ENCODE measurements at places on chromosomes 5 and 9. TPM values are rescaled to one million over a fixed set of nuclear protein-coding genes. Genes with fewer than 3 reads are reported as not detected.

The KLF4 gene
- total RNA-seq, result 38.0 TPM

The ADRB2 gene
- 0.72 TPM for total RNA-seq

DNA sequence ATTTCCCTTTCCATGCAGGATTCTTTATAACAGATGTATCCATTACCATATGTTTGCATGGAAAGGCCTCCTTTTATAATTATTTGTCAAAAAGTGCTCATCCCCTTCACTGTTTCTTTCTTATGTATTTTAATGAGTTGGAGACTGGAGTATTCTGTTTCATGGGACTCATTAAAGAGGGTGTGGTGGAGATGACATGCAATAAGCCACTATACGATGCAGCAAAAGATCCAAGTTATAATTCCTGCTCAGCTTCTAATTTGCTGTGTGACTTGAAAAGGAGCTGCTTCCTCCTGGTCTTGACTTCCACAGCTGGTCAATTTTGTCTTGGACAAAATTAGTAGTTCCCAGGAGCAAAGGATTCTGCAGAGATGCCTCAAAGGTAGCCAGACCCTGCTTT is 13.9 kb downstream of the SGCD start:
- H3K4me3 ChIP-seq, result no peak overlapping the region
- no peak overlapping the region for H3K27ac ChIP-seq
- no peaks in the 10 kb centered on the region for H3K4me1 ChIP-seq
- no peaks in the 10 kb centered on the region for H3K27me3 ChIP-seq

The IRX4 gene
- total RNA-seq, result not detected

DNA sequence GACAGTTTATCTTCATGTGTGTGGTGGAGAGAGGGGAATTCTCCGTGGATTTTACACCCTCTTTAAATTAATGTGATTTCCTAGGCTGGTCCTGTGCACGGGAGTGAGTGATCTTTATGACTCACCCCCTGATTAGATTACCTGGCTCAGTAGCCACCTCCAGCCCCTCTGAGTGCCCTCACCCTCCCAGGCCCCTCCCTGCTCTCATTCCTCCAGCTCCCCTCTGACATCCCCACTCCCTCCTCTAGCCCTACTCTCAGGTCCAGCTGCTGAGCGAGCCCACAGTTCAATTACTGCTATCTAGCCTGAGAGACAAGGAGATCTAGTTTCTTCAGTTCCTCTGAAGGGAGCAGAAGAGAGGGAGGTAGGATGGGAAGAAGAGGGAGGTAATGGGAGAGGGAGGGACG is 61.8 kb upstream of the ARAP3 start:
- H3K4me3 ChIP-seq, result no peak overlapping the region
- H3K4me1 ChIP-seq, result no peaks in the 10 kb centered on the region
- DNase-seq, result no peak

DNA sequence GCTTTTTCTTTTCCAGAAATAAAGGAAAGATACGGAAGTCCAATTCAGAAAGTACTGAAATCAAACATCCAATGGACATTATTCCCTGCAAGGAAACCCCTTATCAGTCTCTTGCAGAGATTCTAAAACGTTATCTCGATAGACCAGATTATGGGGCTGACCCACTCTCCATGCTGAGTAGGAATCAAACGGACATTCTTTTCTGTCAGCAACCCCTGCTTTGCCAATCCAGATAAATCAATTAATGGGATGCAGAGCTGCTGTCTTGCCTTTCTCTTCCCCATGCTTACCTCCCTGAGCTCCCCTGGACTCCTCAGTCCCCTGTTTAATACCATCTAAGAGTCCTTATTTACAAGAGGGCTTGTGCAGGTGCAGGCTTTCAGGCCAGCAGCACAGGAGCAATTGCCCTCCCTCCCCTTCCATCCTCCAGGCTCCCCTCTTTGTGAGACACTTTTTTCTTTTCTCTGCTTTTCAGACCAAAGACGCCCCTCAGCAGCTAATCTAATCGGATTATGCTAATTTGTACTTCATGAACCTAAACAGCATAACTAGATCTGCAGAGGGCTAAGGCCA is 14.2 kb downstream of the TAL2 start:
- H3K27ac ChIP-seq, result no peak overlapping the region
- DNase-seq, result no peak
- no peaks in the 10 kb centered on the region for H3K4me1 ChIP-seq
- no peak overlapping the region for H3K4me3 ChIP-seq
- no peaks in the 10 kb centered on the region for H3K27me3 ChIP-seq

Measured in ovary (tissue), 10 donors.